ENCODE measurements at places on chromosomes 5 and 9.

DNA sequence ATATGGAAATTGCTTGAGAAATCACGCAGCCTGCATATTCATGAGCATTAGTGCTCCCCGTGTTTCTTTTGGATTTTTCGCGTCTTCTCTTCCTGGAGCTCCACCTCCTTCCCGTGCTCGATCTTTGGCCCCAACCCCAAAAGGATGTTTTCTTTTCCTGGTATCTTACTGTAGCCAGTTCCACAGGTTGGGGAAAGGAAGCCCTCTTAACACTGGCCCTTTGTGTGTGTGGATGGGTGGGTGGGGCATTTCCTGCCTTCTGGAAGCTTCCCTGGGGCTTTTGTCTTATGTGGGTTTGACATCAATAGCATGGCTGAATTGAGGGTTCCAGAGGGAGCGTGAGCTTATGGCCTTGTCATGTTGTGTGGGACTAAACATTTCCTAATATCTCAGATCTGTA is 21.9 kb downstream of the STXBP1 start:
- DNase-seq: no peak

DNA sequence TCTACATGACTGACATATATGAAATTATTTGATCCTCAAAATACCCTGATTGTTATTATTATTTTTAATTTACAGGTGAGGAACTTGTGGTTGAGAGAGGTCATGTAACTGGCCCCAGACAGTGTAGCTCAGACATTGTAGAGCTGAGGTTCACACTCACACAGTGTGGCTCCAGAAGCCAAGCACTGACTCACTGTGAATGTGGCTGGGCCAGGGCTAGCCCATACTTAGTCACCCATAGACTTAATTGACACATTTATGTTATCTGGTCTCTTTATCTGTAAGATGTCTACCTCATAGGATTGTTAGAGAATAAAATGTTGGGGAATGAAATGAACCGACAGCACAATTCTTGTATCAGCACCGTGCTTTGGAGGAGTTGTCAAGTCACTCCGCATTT is 24.9 kb upstream of the CCDC112 start:
- DNase-seq: peak; percentile 59

DNA sequence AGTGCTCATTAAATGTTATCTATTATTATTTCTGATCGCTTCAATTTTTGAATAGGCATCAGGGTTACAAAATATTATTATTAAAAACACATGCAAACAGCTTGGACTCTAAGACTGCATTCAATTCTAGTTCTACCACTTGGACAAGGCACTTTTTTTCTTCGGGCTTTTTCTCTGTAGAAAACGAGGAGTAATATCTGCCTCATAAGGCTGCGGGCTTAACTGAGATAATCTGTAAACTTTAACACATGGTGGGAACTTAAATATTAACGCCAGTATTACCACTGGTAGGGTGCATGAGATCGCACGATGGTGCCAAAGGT is 511 bp upstream of the SPDL1 start:
- DNase-seq: no peak

- no peak for DNase-seq
These were observed 40.4 kb downstream of the AK8 start for GRCh38 chr9:132837501-132838286.

- no peak for DNase-seq
These were observed 13.4 kb downstream of the PAEP start for GRCh38 chr9:135574943-135575342.

DNA sequence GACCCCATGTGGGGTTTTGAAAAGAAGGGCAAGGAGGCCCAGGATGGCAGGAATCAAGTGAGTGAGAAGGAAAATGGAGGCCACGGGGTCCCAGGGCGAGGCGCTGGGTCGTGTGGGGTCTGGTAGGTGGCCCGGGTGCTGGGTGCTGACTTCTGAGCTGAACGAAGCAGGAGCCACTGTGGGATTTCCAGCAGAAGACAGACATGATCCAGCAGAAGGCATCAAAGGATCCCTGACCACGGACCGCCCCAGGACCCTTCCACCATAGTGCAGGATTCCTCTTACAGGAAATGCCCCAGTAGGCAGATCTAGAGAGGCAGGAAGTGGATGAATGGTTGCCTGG is 106.7 kb downstream of the ADAMTS2 start:
- no peak for DNase-seq

- DNase-seq: peak; percentile 62
These were observed 578.4 kb downstream of the CCDC171 start for GRCh38 chr9:16131264-16131663.

DNA sequence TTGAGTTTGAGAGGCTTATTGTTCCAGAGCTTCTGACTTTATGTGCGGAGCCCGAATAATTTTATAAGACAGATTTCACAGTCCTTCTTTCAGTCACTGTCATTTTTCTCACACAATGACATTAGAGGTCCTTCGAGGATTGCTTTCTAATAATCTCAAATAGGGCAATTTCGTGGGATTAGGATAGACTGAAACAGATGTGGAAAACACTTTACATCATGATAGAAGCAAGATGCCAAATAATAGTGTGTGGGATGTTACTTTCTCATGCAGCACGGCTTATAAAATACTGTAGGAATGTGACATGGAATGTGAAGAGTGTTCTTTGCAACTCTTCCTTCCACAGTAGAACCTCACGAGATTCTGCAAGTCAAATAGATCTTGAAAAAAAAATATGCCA is 451.3 kb downstream of the SEMA5A start:
- peak; percentile 36 for DNase-seq

DNA sequence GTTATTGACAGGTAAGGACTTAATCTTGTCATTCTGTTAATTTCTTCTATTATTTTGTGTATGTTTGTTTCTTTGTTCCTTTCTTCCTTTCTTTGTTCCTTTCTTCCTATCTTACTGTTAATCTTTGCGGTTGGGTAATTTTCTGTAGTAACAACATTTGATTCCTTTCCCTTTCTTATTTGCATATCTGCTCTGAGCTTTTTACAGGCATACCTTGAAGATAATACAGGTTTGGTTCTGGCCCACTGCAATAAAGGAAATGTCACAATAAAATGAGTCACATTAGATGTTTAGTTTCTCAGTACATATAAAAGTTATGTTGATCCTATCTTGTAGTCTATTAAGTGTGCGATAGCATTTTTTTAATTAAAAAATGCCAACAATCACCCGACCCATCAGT is 440.7 kb downstream of the NFIB start:
- DNase-seq: no peak

GRCh38 chr5:3120028-3120427 is 368.6 kb upstream of the IRX2 start:
- DNase-seq: no peak

GRCh38 chr5:141908796-141909195 is 14.9 kb upstream of the DELE1 start:
- peak; percentile 35 for DNase-seq

- no peak for DNase-seq
These were observed 62.9 kb downstream of the MAMDC2 start for GRCh38 chr9:70106571-70106970.

- no peak for DNase-seq
These were observed 6.1 kb upstream of the COL5A1 start for GRCh38 chr9:134635351-134636148.
